CD14-positive monocyte (primary cell): ENCODE measurements at places on chromosomes 16 and 17.

DNA sequence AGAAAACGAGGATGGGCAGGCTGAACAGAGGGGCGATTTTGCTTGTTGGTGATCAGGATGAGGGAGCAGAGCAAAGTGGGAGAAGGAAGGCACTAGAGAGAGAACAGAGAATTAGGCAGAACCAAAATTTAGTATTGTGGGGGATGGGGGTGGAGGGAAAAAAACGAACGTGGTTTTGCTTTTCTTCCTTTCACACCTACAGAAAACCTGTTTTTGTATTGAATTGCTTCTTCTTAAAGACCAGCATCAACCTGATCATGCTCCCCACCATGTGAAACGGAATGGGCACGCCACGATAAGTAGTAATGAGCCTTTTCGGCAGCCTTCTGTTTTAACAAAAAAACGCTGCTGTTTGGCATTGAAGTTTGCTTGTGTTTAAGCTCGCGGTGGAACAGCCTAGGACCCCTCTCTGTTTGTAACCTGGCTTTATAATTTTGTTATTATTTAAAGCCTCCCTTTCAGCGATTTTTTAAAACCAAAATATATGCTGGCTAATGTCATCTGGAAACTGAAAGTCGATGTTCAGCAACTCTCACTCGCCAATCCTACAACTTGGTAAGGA lies 36.8 kb downstream of the ERCC4 start:
- no peak for DNase-seq

DNA sequence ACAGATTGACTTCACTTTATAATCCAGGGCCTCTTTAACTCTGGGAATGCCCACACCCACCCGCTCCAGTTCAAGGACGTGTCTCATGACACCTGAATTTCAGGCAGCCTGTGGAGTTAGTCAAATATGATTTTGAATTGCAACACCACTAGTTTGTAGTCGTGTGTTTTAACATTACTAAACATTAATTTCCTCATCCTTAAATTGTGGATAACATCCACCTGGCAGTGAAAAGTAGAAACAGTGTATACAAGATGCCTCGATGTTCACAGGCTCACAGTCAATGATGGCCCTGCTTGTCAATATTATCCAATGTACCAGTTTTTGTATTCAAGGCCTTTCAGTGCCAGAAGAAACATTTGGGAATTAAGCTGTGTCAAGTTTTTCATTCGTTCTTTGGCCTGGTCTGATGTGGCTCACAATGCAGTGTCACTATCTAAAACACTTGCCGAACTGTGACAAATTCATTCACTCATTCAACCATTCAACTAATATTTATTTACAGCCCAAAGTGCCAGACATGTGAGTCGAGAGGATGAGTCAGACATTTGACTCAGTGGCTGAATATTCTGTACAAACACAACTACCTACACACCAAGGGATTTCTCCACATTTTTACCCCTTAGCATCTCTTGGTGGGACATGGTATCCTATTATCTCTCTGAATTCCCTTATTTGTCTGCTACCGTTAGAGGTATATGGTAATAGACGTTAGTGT lies 1.4 kb downstream of the MEIOB start:
- DNase-seq = no peak

GRCh38 chr17:2190014-2190413 lies 113.6 kb downstream of the SMG6 start:
- no peak for DNase-seq

DNA sequence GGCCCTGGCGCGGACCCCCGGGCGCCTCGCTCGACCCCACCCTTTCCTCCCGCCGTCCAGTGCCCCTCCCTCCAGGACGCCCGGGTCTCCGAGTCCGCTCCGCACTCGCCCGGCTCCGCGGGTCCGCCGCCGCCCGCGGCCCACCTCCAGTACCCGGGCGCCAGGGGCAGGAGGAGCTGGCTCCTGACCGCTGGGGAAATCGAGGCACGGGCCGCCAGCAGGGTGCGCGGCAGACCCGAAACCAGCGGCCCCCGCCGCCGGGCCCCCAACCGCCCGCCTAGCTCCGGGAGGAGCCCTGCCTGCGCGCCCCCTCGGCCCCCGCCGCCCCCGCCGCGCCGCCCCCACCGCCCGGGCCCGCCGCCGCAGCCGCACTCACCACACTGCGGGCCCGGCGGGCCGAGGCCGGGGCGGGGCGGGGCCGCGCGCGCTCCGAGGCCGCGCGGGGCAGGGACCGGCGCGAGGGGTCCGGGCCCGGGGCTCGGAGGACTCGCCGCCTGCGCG lies 333 bp downstream of the MAFG start:
- DNase-seq = no peak

DNA sequence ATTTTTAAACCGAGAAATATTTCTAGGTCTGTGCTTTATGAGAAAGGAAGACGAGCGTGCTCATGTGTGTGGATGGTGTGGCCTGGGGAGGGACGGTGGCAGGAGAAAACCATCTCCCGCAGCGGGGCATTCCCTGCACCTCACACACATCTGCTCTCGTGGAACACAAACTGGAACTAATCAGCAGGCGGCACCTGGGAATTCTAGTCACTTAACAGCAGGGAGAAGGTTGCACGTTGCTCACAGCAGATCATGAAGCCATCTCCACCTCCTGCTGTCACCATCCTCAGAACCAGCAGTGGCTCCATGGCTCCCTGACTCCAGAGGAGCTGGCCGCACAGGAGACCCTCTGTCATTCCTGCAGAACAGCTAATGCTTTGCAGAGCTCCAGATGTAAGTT lies 35.2 kb downstream of the ADCY9 start:
- no peak for DNase-seq

- DNase-seq = no peak
Measured at GRCh38 chr16:50457423-50457822, 88.6 kb upstream of the BRD7 start.

DNA sequence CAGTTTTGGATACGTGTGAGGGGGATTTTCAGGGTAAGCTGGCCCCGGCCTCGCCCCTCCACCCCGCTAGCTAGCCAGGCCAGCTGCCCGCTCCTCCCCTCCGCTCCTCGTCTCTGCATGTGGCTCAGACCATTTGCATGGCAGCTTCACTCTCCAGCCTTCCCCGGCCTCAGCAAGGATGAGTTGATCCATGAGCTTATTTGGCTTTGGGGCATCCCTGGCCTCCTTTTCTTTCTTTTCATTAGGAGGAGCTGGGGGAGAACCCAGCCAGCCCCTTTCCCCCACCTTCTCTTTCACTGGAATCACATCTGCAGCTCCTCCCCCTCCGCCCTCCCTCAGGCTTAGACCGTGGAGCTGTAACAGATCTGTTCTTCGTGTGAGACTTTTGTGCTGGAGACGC lies 30.7 kb downstream of the ELAC2 start:
- no peak for DNase-seq
